Neural crest cell (in vitro differentiated cells): ENCODE measurements at places on chromosomes 2 and 18. TPM values are rescaled to one million over a fixed set of nuclear protein-coding genes. Genes with fewer than 3 reads are reported as not detected.

- H3K27ac ChIP-seq: no peak overlapping the region
- H3K4me3 ChIP-seq: no peak overlapping the region
- H3K4me1 ChIP-seq: peaks cover 5% of the 10 kb centered on the region
- H3K36me3 ChIP-seq: no peaks in the 10 kb centered on the region
Observed at GRCh38 chr2:118021356-118021755, 7.5 kb upstream of the CCDC93 start.

DNA sequence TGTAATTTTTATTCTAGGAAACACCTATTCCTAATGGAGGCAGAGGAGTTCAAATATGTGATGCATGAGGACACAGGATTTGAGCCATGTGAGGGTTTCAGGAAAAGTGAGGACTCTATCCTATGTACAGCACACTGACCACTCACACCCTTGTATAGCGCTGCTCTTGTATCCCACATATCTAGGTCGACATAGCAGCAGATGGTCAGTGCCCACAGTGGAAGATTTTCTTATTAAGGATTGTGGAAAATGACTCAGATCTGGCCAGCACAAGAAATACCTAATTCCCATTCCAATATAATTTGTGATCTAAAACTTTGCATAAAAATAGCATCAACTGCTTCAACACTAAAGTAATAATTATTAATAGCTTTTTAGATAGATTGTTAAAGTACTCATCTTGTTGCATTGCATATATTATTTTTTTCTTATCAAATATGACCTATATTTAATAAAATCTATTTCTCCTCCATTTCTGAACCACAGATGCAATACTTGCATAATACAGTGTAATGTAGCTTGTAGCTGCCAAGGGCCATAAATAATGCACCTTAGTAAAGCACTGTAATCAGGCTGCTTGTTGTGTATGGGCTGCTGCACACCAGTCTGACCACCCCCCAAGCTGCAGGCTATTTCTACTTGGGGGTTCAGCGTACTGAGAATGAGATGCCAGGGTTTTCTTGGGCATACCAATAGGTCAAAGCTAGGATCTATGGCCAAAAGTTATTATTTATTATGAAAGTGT lies 442.2 kb upstream of the CWC22 start:
- H3K27ac ChIP-seq: no peak overlapping the region
- H3K27me3 ChIP-seq: no peaks in the 10 kb centered on the region
- no peak overlapping the region for H3K4me3 ChIP-seq
- no peak for DNase-seq

DNA sequence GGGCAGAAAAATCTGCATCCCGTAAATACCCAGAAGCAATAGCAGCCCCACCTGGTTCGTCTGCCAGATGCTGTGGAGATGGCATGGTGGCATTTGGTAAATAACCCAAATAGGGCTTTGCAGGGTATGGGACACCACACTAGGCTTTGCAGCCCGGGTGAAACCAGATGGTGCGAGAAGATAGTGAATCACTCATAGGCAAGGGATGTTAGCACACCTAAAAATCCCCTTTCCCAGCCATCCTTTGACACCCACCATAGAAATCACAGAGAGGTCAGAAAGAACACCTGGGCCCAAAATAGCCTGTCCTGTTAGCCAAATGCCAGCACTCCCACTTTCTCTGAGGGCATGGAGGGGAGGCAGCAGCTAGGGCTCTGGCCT lies 47.6 kb downstream of the BCL11A start:
- H3K27ac ChIP-seq: no peak overlapping the region
- no peak overlapping the region for H3K4me3 ChIP-seq
- DNase-seq: no peak
- peaks cover 7% of the 10 kb centered on the region for H3K27me3 ChIP-seq
- peaks cover 17% of the 10 kb centered on the region for H3K4me1 ChIP-seq

The ZNF512 gene
- 58.2 and 63.3 TPM in 2 replicates for total RNA-seq

The ORC2 gene
- 30.9 and 40.3 TPM in 2 replicates for total RNA-seq
